ENCODE measurements at places on chromosomes 4 and X.
A peak's percentile ranks its signal among the peaks of the same experiment; 100 is the strongest.

DNA sequence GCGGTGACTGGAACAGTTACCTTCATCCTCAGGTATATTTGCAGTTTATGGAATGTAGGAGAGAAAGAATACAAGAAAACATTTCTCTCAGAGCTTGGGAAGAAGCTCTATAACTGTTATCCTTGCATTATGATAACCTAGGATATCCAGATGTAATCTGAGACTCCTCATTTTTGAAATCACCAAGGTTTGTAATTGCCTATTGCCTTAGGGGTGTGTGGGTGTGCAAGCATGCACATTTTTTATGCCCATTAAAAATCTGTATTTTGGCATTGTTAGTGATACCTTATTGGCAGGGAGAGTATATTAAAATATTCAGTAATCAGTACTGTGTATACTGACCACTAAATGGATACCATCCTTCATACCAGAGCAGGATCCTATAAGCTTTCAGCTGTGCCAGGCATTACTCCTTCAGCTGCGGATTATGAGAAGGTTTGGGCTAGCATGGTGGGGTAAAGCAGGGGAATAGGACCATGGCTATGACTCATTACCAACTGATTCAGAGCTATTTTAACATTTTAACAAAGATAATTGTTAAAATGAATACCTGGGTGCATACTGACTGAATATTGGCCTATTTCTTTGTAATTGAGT is 8.3 kb downstream of the SEC24B start:
- no peak for DNase-seq

GRCh38 chrX:115602729-115603389 is 41.9 kb downstream of the PLS3 start:
- no peak for DNase-seq

GRCh38 chrX:125757794-125758564 is 408.1 kb downstream of the DCAF12L2 start:
- DNase-seq, result no peak

DNA sequence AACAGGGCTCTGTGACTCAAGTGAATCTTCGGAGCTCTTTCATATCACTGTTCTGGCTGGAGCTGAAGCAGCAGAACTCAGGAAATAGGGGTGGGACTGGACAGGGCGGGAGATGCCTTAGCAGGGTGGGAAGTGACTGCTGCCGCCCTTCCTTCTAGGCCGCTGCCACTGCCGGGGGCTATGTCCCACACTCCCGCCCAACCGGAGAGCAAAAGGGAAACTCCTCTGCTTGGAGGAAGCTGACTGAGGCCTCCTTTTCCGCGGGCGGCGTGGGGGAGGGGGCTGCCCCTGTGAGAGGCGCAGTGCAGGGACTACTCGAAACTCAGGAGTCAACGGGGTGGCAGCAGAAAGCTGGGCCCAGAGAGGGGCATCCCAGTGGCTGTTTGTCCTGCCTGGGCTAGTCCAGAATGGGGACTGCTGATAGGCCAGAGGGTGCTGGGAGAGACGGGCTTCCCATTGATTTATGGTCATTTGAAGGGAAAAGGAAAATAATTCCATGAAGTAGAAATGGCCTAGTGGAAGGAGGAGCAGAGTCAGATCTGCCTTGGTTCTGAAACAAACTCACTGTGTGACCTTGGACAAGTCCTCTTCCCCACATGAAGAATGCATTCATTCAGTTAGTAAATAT is 36.9 kb downstream of the STARD8 start:
- DNase-seq, result no peak

GRCh38 chr4:101081166-101081565 is 266.2 kb downstream of the PPP3CA start:
- no peak for DNase-seq

DNA sequence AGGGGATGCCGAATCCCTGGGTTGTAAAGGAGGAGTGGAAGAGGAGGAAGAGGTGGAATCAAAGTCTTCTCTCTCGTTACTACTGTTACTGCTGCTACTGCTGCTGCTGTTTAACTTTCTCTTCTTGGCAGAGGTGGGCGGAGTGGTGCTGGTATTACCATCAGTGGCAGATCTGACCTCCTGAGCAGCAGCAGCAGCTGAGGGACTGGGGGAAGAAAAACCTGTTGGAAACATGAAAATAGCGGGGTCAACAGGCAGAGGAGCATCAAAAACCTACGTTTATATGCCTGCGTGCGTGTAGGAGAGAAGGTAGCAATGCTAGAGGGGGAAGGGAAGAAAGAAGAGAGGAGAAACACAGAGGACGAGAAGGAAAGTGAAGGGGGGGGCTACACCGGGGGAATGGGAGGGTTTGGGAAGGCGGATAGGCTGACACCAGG is 339 bp downstream of the CUL4B start:
- no peak for DNase-seq

DNA sequence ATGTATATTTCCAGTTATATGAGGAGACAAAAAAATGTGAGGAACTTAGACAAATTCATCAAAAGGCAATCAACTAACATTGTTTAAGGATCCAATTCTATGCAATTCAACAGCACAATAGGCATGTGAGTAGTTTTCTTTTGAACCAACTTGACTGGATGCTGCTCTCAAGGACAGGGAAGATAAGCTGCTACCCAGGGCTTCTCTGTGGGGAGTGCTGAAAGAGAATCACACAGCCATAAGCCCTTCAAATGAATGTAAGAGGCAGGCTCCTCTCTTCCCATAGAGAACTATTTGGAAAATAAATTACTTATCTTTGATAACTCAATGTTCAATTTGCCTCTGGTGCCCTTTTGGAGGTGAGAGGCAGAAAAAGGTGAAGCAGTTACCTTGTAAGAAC is 1413.6 kb downstream of the PCDH7 start:
- no peak for DNase-seq

- no peak for DNase-seq
Observed at GRCh38 chr4:2762048-2762447, 5.9 kb upstream of the TNIP2 start.

DNA sequence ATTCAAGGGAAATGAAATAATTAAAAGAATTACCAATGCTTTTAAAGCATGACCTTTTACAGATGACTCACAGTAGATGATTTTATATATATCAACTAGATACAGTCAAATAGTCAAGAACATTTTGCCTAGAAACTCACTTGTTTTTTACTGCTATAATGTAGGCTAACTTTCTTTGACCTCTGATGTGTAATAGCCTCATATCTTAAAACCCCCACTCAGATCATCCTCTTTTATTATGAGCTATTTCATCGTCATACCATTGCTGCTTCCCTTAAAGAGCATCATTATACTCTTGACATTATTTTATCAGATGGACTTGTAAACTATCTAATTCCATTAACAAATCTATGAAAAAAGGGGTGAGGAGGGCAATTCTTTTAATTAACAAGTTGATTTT is 355.9 kb upstream of the AGA start:
- DNase-seq, result no peak

DNA sequence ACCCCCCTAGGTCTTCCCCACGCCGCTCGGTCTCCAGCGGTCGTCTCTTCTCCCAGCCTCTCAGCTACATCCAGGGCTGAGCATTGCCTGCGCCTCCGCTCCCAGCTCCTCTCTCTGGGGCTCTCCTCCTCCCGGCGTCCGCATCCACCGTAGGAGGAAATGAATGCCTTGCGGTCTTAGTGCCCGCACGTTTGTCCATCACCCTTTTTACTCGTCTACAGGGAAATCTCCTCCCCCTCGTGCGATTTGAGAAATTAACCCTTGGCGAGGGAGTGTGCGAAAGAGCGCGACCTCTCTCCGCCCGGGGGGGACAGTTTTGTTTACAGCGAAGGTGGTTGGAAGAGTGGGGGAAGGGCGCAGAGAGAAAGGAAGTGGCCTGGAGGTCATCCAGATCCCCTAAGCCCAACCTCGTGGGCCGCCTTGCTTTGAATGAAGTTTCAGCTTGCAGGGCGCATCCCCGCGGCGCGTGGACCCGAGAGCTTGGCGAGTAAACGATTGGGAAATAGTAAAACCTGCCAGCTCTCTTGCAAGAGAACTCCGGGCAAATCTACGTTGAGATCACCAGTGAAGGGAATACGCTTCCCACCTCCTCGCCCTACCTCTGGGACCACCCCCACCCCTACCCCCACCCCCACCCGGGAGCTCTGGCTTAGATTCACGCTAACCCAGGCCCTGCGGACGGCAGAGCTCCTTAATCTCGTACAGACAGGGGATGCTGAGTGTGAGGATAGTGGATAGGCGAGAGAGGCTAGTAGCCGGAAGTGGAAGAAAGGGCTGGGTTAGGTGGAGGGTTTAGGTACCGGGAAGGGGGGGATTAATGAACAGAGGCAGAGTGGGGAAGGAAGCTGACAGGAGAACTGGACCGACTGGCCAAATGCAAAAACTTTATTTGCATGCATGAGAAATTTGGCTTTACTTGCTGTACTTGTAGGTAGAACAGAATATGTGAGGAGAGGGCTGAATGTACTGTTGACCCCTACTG is at the start of gene ELOVL6:
Gene ELOVL6, minus strand, starts transcription at position 181 of the 982 bp plus-strand sequence. CDS start 280 bp downstream, outside the sequence.
- DNase-seq, result peak; percentile 85

- DNase-seq, result no peak
Observed at GRCh38 chrX:97402903-97403302, 519.2 kb downstream of the RPA4 start.

GRCh38 chrX:154056770-154057241 is 37.1 kb upstream of the IRAK1 start:
- no peak for DNase-seq

- no peak for DNase-seq
Observed at GRCh38 chr4:48030470-48030869, 13.9 kb downstream of the NIPAL1 start.

- peak; percentile 37 for DNase-seq
Observed at GRCh38 chr4:22897520-22898108, 204.9 kb downstream of the GBA3 start.

- no peak for DNase-seq
Observed at GRCh38 chr4:26252349-26253025, 68.3 kb upstream of the RBPJ start.

GRCh38 chrX:44451056-44451455 is 91.6 kb downstream of the FUNDC1 start:
- DNase-seq, result no peak

- no peak for DNase-seq
Observed at GRCh38 chr4:3108211-3108610, 33.7 kb downstream of the HTT start.

Data from iPS DF 6.9 (cell line).